ENCODE measurements at places on chromosomes 5 and 9. TPM values are rescaled to one million over a fixed set of nuclear protein-coding genes. Genes with fewer than 3 reads are reported as not detected.

ELL2 gene
- total RNA-seq, result 59.8 TPM

IFNA2 gene
- not detected for total RNA-seq

DND1 gene
- total RNA-seq, result 1.9 TPM

ZNG1E gene
- 40.9 TPM for total RNA-seq

GPX3 gene
- 0.22 TPM for total RNA-seq

SLC36A3 gene
- total RNA-seq, result not detected

B4GALT1 gene
- total RNA-seq, result 106 TPM

MOB3B gene
- 0.42 TPM for total RNA-seq

GADD45G gene
- 14.3 TPM for total RNA-seq
